Adrenal gland (tissue), 19 donors: ENCODE measurements at places on chromosomes 11 and 22.

- peak overlapping the region; percentile 73 for H3K27ac ChIP-seq
- no peak overlapping the region for H3K4me3 ChIP-seq
- H3K4me1 ChIP-seq = peaks cover 32% of the 10 kb centered on the region
- H3K27me3 ChIP-seq = no peaks in the 10 kb centered on the region
These were observed 85.3 kb downstream of the MICAL3 start for GRCh38 chr22:17939011-17939410.

- peaks cover 21% of the 10 kb centered on the region for H3K4me1 ChIP-seq
- no peak overlapping the region for H3K4me3 ChIP-seq
These were observed 12.8 kb downstream of the MACROD1 start for GRCh38 chr11:64152841-64153691.

DNA sequence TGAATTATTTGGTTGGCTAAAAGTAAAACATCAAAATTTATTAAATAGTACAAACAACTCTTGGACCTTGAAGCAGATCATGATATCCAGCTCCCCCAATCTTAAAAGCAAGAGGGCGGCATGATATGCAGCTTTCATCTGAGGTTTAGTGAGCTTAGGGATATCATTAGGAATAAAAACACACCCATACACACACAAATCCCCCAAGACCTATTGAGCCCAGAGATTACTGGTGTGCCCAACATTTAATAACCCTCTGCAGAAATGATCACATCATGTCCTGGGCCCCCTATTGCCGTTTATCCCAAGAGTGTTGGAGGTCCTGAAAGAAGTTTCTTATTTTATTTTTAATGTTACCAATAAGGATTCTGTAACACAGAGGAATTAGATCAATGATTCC lies at the start of gene OR8D1:
Gene OR8D1, minus strand, starts transcription at position 101 of the 400 bp plus-strand sequence. CDS start 3,183 bp downstream, outside the sequence.
- no peaks in the 10 kb centered on the region for H3K4me1 ChIP-seq
- no peak within 1 kb of the TSS for H3K27ac ChIP-seq
- H3K4me3 ChIP-seq = no peak within 1 kb of the TSS

DNA sequence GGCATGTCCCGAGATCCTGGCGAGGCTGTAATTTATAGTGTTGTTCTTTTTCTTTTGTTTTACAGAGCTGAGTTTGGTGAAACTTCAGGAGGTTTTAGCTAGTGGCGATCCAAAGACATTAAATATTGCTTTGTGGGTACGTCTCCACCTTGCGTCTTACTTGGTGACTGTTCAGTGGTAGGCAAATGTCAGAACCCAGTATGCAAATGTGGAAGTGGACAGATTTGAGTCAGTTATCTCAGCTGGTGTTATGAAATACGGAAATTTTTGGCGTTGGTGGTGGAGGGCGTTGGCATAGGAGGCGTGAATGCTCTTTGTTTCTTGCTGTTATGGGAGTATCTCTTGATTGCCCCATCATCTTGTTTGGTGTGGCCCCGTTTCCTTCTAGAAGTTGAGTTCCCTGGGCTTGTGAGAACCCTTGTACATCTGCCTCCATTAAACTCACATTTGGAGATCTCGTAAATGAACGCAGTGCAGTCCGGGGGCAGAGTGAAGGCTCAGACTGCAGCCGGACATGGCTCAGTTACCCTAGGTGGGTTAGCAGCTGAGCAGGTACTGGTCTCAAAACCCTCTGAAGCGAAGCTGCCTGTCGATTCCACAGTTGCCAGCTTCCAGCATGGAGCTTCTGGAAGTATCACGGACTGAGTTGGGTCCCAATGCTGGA lies 39.9 kb downstream of the PTPRJ start:
- no peak for DNase-seq
- H3K36me3 ChIP-seq = no peaks in the 10 kb centered on the region
- no peak overlapping the region for H3K4me3 ChIP-seq
- H3K27ac ChIP-seq = no peak overlapping the region
- no peaks in the 10 kb centered on the region for H3K27me3 ChIP-seq
- H3K4me1 ChIP-seq = no peaks in the 10 kb centered on the region

DNA sequence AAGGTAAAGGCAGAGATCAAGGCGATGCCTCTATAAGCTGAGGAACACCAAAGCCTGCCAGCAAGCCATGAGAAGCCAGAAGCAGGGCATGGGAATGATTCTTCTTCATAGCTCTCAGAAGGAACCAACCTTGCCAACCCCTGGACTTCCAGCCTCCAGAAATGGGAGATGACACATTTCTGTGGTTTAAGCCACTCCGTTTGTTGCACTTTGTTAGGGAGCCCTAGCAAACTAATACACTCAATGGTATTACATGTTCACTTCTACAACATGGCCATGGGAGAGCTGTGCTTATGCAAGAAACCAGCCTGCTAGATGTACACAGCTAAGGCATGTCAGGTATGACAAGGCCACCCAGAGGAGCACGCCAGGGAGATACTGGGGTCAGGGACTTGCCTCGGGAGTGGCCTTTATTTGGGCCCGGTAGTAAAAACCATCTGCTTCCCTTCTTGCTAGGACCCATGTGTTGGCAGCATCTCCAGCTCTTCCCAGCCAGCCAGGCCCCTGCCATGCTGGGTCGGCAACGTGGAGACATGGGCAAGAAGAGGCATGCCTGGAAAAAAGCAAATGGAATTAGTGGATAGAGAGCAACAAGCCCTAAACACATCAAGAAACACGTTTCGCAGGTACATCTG lies 3.6 kb downstream of the C11orf16 start:
- DNase-seq = no peak
- H3K4me3 ChIP-seq = no peak overlapping the region
- H3K36me3 ChIP-seq = no peaks in the 10 kb centered on the region
- H3K4me1 ChIP-seq = no peaks in the 10 kb centered on the region

DNA sequence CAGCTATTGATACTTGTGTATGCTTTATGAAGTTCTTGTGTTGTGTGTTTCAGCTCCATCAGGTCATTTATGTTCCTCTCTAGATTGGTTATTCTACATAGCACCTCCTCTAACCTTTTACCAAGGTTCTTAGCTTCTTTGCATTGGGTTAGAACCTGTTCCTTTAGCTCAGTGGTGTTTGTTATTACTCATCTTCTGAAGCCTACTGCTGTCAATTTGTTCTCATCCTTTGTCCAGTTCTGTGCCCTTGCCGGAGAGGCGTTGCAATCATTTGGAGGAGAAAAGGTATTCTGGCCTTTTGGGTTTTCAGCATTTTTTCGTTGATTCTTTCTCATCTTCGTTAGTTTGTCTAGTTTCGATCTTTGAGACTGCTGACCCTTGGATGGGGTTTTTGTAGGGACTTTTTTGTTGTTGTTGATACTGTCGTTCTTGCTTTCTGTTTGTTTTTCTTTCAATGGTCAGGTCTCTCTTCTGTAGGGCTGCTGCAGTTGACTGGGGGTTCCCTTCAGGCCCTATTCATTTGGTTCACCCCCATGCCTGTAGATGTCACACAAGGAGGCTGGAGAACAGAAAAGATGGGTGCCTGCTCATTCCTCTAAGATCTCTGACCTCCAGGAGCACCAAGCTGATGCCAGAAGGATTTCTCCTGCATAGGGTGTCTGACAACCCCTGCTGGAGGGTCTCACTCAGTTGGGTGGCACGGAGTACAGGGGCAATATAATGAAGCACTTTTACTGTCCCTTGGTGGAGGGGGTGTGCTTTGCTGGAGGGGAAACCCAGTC lies 35.9 kb upstream of the MUC15 start:
- H3K4me1 ChIP-seq = no peaks in the 10 kb centered on the region
- no peak overlapping the region for H3K4me3 ChIP-seq
- no peaks in the 10 kb centered on the region for H3K27me3 ChIP-seq
- DNase-seq = no peak
- H3K27ac ChIP-seq = no peak overlapping the region
- H3K36me3 ChIP-seq = no peaks in the 10 kb centered on the region

DNA sequence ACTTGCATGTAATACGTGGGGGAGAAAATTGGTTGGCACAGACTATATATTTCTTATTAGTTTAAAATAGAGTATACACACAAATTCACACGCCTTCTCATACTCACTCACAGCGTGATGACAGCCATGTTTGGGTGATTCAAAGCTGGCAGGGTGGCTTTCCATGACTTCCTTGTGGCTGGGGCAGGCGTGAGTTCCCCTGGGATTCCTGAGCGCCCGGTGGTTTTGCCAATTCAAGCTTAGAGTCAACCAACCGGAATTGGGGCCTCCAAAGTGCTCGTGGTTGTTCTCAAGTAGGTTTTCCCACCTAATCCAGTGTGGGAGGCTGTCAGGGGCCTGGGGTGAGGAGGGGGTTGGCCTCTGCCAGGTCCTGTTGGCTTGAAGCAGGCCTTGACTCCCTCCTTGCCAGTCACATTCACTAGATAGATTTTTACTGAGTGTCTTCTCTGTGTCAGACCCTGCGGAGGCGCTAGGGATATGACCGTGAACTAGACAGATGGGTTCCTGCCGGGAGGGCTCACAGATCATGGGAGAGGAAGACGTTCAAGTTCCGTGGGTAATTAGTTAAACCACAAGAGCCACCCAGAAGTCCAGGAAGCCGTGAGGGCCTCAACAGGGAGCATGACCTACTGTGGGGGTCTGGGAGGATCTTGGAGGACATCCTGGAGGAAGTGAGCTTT lies 11.5 kb downstream of the PKNOX2 start:
- no peak overlapping the region for H3K27ac ChIP-seq
- no peak for DNase-seq
- H3K27me3 ChIP-seq = no peaks in the 10 kb centered on the region

GRCh38 chr11:10885703-10886363 lies 28.0 kb upstream of the ZBED5 start:
- H3K4me3 ChIP-seq = no peak overlapping the region
- H3K4me1 ChIP-seq = peaks cover 12% of the 10 kb centered on the region
- no peaks in the 10 kb centered on the region for H3K27me3 ChIP-seq
- no peaks in the 10 kb centered on the region for H3K36me3 ChIP-seq
- DNase-seq = no peak

- H3K27ac ChIP-seq = no peak overlapping the region
- no peak overlapping the region for H3K4me3 ChIP-seq
- H3K27me3 ChIP-seq = no peaks in the 10 kb centered on the region
These were observed 26.6 kb downstream of the RELT start for GRCh38 chr11:73402834-73403185.

DNA sequence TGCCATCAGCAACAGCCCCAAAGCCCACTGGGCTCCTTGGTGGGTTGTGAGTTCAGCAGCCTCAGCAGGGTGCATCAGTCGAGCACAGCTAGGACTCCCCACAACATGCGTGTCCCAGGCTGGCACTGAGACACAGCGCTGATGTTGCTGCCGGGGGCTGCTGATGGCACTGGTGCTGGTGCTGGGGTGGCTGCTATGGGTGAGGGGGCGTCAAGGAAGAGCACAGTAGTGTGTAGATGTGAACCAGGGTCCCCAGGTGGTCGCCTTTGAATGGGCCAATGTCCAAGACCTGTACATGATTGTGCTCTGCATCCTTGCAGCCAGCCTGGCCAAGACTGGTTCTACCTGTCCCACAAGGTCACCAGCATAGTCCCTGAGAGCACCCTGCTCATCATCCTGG lies 121.3 kb upstream of the SERPIND1 start:
- no peak overlapping the region for H3K27ac ChIP-seq
- no peaks in the 10 kb centered on the region for H3K36me3 ChIP-seq
- DNase-seq = no peak
- H3K4me1 ChIP-seq = no peaks in the 10 kb centered on the region
- no peaks in the 10 kb centered on the region for H3K27me3 ChIP-seq

DNA sequence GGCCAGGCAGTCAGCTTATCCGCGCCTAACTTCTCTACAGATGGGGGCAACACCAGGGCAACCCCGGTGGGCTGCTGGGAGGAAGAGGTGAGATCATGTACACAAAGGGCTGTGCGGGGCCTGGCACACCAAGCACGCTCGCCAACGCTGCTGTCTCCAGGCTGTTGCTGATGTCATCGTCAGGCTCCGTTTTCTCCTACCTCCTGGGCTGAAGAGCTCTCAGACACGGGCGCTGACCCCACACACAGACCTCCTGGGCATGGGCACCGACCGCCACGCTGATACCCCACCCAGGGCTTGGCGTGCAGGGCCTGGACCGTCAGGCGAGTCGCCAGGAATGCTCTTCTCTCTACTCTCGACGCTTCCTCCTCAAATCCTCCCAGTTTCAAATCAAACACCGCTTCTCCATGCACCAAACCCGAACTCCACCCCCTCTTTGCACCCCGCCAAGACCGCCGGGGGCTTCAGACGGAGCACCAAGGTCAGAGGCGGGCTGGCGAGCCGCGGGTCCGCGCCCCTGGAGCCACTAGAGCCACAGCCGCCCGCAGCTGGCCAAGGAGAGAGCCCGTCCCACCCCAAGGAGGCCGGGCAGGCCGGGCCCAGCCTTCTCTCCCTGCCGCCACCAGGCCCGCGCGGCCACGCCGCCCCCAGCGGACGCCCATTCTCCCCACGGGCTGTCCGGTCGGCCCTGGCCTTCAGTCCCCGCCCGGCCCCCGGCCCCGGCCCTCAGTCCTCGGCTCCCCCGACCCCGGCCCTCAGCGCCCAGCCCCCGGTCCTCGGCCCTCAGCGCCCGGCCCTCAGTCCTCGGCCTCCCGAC lies 772 bp downstream of the SBF1 start:
- peak overlapping the region; percentile 62 for H3K4me3 ChIP-seq
- H3K36me3 ChIP-seq = no peaks in the 10 kb centered on the region
- peak overlapping the region; percentile 80 for H3K27ac ChIP-seq

DNA sequence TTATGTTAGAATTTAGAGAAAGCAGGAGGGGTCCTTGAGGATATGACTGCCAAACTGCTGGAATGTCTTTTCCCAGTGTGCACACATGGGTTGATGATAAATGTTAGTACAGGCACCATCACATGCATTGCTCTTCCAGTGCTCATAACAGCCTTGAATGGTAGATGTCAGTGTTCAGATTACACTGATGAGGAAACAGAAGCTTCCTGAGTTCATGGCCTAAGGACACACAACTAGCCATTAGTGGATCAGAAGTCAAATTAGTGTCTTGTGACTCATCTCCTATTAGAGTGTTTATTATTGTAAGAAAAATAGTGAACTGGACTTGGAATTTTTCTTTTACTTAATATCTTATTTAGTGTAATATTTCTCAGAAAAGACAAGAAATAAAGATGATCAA lies 241.5 kb downstream of the DDX10 start:
- no peak for DNase-seq
- H3K36me3 ChIP-seq = no peaks in the 10 kb centered on the region
- peaks cover 33% of the 10 kb centered on the region for H3K4me1 ChIP-seq
- H3K4me3 ChIP-seq = no peak overlapping the region
- peak overlapping the region; percentile 33 for H3K27ac ChIP-seq

DNA sequence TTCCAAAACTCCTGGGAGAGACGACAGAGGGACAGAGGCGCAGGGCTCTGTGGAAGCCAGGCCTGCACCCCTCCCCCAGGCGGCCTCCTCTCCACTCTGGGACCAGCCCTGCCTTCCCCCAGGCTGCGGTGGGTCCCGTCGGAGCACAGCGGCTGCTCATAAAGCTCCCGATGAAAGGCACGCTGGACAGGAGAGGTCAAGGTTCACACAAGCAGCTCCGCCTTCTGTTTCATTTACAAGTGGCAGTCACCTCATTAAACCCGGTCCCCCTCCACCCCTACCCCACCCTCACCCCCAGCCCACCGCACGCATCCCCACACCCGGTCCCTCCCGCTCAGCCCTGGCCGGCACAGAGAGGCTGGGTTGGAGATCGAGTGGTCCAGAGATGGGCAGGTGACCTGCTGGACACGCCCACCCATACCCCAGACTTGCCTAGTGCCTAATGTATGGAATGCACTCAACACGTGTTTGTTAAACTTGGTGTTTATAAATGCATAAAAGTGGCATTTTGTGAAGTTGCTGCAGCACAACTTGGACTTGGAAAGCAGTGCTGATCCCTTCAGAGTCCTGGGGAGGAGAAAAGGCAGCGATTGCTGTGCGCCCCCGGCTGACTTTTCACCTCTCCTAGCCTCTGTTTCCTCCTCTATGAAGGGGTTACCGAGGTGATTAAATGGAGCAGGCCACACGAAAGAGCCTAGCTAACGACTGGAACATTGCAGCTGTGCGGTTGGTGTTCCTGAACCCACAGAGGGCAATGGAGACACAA lies 26.0 kb downstream of the RPUSD4 start:
- no peaks in the 10 kb centered on the region for H3K4me1 ChIP-seq
- DNase-seq = no peak
- H3K4me3 ChIP-seq = no peak overlapping the region
- no peak overlapping the region for H3K27ac ChIP-seq
- H3K27me3 ChIP-seq = no peaks in the 10 kb centered on the region
